Omental fat pad (tissue), 4 donors: ENCODE measurements at places on chromosomes 7 and 10.

DNA sequence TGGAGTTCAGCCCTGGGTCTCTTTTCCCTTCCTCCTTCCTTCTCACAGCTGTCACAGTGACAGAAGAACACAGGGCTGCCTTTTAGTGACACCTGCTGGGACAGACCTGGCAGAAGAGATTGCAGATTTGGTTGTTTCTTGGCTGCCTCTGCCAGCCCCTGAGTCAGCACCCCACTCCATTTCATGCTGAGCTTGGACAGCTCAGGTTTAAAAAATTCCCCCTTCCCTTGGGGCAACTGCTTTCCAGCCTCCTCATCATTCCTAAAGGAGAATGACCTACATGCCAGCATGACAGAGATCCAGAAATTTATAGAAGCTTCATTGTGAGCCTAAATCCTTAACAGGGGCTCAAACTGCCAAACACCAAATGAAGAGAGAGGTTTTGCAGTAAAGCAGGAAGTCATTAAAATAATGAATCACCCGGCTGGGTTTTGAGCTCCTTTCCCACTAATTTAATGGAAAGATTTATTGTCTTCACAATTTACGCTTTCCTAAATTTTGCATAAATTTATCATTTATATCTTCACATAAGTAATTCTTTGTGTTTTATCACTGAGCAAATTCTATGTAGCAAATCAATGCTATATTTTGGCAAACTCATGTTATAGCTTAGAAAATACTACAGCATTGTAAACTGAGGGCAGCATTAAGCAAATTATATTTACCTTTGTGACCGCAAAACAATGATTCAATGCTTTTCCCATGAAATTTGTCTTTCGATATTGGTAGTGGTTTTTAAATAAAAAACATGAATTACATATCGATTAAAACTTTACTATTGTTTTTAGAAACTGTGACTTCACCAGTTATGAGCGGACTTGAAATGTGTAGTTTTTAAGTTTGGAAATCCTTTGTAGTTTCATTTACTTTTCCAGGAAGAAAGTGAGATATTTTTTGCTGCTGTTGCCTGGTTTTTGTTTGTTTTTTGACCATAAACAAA lies 399.5 kb upstream of the ANKRD30A start:
- no peak for DNase-seq

DNA sequence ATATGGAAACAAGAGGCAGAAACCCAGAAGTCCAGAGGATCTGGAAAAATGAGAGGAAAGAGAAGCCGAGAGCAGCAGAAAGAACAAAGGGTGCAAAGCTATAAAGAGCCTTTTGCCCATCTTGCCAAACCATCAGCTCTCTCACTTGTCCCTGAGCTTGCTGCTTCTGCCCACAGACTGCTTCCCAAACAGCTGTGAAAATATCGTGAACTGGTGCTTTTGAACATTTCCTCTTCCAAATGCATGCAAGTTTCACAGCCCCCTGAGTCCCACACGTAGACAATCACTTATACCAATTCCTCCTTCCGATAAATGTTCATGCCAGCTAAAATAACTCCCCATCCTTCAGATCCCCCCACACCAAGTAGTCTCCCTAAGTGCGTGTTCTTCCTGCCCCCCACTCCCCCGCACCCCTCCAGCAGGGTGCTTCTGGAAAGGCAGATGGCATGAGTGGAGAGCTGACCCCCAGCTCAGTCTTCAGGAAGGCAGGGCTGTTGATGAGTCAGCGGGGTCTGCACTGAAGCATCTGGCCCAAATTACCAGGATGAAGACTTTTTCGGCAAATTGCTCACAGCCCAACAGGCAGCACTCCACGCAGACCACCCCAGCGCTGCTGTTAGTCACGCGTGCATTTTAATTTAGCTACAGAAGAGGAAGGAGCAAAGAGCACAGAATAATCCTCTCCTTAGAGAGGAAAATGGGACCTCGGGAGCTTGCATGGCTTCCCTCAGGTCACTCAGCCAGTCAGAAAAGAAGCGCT lies 76.1 kb upstream of the KCNMA1 start:
- DNase-seq = no peak

DNA sequence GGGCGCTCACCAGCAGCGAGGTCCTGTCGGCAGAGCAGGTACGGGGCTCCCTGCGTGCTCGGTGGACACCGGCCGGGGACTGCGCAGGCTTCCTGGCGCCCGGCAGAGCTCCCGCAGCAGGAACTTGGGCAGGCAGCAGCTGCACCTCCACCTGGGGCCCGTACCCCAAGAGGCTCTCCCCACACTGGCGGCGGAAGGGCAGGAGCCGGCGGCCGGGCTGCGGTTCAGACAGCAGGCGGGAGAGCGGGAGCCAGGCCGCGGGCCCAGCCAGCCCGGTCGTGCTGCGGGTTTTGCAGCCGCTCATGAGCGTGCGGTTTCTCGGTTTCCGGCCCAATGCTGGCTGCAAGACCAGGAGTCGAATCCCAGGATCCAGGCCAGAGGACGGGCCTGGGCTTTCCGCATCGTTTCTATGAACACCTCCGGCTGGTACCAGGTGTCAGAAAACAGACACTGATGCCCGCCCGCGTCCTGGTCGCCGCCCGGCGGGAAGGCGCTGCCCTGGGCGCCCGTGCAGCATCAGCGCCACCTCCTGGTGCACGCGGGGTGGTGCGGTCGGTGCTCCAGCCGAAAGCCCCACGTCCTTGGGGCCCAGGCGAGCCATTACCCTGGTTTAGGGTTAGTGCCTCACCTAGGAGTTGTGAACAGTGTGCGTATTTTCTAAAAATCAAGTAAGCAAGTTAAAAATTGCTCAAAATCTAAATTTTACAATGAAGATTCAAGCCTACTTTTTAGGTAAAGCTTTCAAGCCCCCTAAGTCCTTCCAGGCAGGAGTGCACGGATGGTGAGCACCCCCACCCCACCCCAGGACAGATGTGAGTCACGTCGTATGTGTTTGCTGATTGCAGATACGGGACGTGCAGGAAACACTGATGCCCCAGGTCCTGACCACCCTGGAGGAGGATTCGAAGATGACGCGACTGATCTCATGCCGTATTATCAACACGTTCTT lies 47.4 kb upstream of the PRKAR1B start:
- peak; percentile 46 for DNase-seq

GRCh38 chr7:13132314-13132713 lies 444.9 kb downstream of the ARL4A start:
- no peak for DNase-seq

GRCh38 chr10:101843032-101844021 lies at the start of gene KCNIP2:
Gene KCNIP2, minus strand, starts transcription at chr10:101843800. Its CDS starts 232 bp downstream, at chr10:101843568.
- DNase-seq = no peak

DNA sequence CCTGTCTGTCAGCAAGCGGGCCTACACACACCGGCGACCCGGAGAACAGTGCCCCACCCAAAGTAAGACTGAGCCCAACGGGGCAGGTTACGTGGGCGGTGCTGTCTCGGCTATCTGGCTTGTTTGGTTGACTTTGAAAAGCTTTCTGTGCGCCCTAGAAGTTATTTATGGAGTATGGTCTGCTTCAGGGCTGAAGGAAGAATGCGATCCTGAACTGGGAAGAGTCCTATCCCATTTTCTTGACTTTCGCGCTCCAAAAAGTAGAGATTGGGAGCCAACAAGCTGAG lies 1.5 kb downstream of the INA start:
- no peak for DNase-seq

DNA sequence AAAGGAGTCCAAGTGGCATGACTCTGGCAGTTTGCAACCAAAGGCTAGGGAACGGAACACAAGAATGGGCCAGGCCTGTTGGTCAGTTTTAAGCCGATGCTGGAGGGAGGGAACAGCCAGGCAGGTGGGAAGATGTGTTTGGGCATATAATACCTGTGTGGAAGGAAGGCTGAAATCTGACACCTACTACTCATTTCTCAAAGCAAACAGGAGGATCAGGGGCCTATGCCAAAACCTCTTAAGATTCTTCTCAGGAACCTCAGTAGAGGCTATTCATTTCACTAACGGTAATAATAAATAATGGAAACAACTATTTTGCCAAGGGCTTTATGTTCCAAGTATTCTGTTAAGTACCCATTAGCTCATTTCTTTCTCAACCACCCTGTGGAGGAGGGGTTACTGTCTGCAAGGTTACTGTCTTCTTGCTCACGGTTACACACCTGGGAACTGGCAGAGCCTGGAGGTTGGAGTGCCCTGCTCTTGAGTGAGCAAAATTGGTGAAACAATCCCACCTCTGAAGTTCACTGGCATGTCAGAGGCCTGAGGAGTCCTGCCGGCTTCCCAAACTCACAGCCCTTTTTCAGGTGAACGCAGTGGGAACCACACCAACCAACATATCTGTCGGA lies 35.5 kb downstream of the GOT1 start:
- no peak for DNase-seq

- DNase-seq = no peak
Measured at GRCh38 chr7:55649238-55649637, 76.9 kb upstream of the VOPP1 start.

GRCh38 chr7:148325208-148325607 lies 265.4 kb upstream of the C7orf33 start:
- no peak for DNase-seq
